ENCODE measurements at places on chromosomes 5 and 9. TPM values are rescaled to one million over a fixed set of nuclear protein-coding genes. Genes with fewer than 3 reads are reported as not detected.

DNA sequence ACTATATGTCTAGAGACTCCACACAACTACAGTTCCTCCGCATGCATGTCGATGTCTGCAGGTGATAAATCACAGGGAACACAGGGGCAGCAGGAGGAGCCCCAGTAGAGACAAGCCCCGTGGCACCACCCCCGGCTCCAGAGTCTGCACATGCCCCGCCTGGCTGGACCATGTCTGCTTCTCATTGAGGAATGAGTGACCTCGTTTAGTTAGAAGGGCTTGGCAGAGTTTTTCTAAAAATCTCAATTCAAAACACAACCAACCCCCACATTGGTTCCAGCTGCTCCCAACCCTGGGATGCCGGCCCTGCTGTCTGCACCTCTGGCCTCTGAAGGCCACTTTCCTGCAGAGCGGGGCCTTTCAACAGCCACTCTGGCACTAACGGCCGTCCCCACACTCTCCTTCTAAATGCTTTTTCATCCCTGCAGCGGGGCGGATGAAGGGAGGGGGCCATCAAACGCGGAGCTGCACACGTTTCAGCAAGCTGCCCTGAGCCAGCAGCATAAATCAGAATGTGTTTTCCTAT lies 106.3 kb downstream of the ROR2 start:
- no peak for DNase-seq

DNA sequence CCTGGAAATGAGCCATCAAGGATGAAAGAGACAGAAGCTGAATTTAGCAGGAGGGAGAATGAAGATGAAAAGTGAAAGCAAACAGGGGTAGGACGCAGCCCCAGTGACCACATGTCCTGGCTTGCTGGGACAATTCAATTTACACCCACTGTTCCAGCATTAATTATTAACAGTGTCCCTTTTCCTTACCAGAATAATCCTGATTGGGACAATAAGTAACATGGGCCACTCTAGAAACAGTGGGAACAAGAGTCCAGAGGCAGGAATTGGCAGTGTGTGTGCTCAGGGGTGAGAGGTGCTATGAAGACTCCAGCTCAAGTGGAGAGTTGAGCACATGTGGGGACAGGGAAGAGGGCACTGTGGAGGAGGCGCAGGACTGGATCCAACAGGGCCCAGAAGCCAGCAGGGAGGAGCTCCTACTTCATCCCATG lies 147.1 kb downstream of the C5orf15 start:
- no peak for DNase-seq

DNA sequence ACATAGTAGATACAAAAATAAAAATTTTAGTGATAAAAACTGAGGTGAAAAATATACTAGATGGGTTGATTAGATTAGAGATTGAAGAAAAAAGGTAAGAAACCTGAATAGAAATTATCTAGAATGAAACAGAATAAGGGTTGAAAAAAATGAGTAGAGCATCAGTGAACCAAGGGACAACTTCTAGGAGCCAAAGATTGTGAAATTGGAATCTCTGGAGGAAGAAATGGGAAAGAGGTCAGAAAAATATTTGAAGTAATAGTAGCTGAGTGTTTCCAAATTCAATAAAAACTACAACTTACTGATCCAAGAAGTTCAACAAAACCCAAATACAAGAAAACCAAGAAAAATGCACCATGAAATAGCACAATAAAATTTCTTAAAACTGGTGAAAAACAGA lies 116.6 kb upstream of the STARD4 start:
- DNase-seq = no peak

Gene N4BP3
- 4.1 TPM for total RNA-seq

Measured in Karpas-422 (cell line).